ENCODE measurements at places on chromosomes 1 and 21.

GRCh38 chr1:227548119-227548397 lies 15.3 kb upstream of the ZNF678 start:
- DNase-seq: no peak

DNA sequence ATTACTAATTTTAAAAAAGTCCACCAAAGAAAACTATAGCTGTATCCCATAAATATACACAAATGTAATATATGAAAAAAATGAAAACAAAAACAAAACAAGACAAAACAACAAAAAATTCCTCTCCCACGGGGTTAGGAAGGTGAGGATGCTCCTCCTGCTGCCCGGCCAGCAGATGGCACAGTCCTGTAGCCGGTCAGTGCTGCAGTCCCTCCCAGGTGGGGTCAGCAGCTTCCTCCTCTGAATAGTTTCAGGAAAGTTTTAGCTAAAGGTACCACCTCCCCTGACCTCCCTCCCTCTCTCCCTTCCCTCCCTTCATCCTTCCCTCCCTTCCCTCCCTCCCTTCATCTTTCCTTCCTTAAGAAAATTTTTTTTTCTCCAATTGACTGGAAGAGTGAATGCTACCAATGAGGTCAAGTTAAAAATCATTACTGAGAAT lies 67.8 kb upstream of the BCL10 start:
- no peak for DNase-seq

- DNase-seq: no peak
Measured at GRCh38 chr21:21002153-21002552, 3.9 kb downstream of the NCAM2 start.

GRCh38 chr1:207946756-207947155 lies 35.8 kb upstream of the CD34 start:
- DNase-seq: no peak

GRCh38 chr1:16015960-16016901 lies 1.6 kb downstream of the HSPB7 start:
- no peak for DNase-seq

- DNase-seq: no peak
Measured at GRCh38 chr1:213586587-213586972, 401.2 kb upstream of the PROX1 start.

DNA sequence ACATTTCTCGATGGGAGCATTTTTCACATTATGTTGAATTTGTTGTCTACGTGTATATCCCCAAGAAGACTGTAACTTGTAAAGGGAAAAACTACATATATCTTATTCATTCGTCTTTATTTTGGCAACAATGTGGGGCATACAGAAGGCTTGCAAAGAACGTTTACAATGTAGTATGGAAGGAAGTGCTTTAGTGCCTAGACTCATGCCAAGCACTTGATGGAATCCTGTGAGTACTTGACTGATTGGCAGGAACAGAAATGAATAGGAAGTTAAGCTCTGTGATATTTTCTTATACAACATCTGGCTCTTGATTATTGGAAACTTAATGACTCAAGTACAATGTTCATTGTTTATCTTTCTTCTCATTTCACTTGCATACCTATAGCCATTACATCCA lies 284.4 kb downstream of the LRRC7 start:
- DNase-seq: no peak

DNA sequence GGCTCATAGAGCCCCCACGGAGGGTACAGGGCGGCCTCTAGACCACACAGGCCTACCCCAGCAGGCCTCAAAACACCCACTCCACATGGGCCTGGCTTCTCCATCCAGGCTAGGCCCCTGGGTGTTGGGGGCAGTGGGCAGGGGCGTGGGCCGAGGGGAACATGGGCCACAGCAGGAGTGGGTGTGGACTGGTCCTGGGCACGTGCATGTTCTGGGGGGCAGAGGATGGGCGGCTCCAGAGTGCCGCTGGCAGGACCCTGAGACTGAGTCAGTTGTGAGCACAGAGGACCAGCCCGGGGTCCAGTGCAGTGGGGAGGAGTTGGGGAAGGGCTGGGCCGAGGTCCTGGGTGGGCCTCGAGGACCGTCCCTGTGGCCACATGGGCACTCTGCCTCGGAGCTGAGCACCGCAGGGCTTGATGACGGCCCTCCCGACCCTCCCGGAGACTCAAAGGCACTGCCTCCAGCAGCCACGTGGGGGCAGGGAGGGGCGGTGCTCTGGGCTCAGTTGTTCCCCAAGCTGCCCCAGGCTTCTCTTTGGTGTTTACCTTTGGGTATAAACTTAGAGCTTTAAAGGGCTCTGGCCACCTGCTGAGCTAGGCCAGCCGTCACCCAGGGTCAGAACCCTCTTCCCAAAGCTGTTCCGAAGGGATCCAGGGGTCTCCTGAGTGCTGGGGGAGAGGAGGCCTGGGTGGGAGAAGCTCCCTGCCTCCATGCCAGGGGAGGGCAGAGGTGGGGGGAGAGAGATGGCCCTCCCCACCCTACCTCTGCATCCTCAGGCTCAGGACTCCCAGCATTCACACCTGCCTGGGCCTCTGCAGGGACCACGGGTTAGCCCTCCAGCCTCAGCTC lies 79.9 kb downstream of the MORN1 start:
- no peak for DNase-seq

DNA sequence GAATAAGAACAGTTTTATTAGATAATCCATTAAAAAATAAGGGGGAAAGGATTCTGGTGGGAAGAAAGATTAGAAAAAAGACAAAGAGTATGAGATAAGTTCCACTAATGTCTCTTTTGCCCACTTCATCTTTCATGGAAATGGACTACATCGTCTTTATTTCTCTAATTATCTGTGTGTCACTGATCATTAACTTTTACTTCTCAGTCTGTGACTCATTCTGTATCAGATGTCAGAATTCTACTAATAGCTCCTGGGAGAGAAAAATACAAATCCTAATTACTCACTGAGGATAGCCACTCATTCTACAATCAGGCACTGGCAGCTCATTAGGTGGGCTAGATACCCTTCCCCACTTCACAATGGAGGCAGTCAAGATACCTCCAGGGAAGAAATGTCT lies 41.7 kb downstream of the ILDR2 start:
- DNase-seq: no peak

DNA sequence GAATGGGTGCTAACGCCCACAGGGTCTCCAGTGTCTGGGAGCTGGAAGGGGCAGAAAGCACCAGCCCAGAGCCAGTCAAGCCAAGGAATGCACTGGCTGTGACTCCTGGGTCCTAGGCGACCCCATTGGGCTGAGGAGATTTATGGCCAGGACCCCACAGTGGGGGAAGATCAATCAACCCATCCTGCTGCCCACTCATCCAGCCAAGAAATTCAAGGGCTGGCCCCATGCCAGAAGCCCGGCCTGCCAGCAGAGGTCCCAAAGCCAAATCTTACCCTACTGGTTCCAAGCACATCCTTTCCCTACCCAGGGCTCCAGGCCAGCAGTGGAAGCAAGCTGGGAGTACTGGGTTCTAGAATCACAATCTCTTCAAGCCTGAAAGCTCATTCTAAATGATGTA lies 6.8 kb upstream of the PDZK1IP1 start:
- DNase-seq: no peak

- DNase-seq: no peak
Measured at GRCh38 chr1:53147174-53147573, 4.7 kb upstream of the SLC1A7 start.

- DNase-seq: no peak
Measured at GRCh38 chr1:89957107-89957506, 37.8 kb upstream of the ZNF326 start.

- DNase-seq: no peak
Measured at GRCh38 chr1:8653878-8654277, 163.6 kb downstream of the RERE start.

DNA sequence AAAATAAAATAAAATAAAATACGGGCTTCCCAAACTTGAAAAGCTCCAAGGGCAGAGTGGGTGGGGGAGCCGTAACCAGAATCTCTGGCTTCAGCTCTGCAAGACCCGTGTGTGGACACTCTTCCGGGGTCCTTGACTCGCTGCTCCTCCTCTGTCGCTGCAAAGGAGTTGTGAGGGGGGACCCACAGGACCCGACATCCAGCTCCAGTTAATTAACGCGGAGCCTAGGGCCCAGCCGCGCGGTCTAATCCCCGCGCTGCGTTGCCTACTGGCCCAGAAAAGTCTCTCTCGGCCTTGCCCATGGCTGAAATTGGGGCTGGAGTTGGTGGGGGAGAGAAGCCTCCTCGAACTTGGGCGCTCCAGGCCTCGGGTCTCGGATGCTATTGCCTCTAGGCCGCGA lies 1.8 kb downstream of the LMX1A start:
- no peak for DNase-seq

GRCh38 chr1:162228586-162228985 lies 148.1 kb downstream of the SPATA46 start:
- DNase-seq: no peak

- no peak for DNase-seq
Measured at GRCh38 chr1:101183388-101183699, 53.5 kb upstream of the S1PR1 start.

DNA sequence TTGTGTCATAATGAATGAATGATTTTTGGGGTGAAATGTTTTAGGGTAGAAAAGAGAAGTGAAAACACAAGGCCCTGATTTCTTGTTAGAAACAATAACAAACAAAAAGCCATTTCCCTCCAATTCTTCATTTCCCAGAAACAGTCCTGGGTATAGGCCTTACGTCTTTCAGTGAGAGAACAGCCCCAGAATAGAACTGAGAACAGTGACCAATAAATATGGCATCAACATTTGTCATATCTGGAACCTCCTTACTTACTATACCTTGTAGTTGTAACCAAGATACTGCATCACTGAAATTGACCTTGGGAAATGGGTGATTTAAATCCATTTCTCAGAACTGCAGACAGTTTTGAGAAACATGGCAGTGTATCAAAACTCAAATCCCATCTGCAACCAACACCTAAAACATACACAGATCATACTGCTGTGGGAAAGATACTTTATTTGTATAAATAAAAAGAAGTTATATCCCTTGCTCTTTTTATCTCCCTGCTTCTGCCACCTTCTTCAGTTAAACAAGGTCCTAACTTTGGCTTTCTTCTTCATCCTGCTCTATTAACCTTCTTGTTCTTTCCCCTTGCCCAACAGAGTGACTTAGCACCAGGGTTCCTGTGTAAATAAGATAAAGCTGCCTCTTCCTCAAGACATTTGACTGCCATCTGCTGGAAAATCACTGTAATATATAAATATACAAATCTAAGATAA lies 19.5 kb downstream of the XKR8 start:
- no peak for DNase-seq

- DNase-seq: no peak
Measured at GRCh38 chr1:243756529-243756928, 93.5 kb downstream of the AKT3 start.

DNA sequence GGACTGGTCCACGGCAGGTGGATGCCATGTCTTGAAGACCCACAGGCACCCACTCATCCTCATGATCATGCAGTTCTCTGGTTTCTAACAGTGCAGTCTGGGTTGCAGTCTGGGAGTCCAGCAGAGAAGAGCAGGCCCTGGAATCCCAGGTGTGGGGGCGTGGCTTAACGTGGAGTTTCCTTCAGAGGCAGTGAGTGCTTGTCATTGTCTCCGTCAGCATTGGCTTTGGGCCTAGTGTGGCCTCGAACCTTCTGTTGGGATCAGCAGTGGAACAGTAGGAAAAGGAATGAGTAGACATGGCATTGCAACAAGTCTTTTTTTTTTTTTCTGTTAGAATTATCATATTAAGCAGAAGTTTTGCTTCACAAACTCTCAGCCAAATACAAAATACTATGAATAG lies 12.8 kb downstream of the LGALS8 start:
- DNase-seq: no peak

GRCh38 chr1:185480545-185480944 lies 163.5 kb upstream of the IVNS1ABP start:
- no peak for DNase-seq

DNA sequence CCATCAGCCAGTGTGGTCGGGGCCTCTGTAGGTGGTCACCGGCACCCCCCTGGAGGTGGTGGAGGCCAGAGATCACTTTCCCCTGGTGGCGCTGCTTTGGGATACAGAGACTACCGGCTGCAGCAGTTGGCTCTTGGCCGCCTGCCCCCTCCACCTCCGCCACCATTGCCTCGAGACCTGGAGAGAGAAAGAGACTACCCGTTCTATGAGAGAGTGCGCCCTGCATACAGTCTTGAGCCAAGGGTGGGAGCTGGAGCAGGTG lies 961 bp downstream of the RBM15 start:
- DNase-seq: no peak

GRCh38 chr1:62228883-62229187 lies 34.2 kb downstream of the L1TD1 start:
- no peak for DNase-seq

GRCh38 chr1:204792354-204792692 lies 78.3 kb upstream of the NFASC start:
- no peak for DNase-seq

GRCh38 chr1:214391873-214392645 lies 111.1 kb downstream of the SMYD2 start:
- peak; percentile 51 for DNase-seq

GRCh38 chr1:50852889-50853288 lies 107.2 kb downstream of the FAF1 start:
- DNase-seq: no peak

- DNase-seq: no peak
Measured at GRCh38 chr1:209363112-209363511, 220.4 kb upstream of the CAMK1G start.

Data from BJ (cell line).